ENCODE measurements at places on chromosomes 4 and X.
A peak's percentile ranks its signal among the peaks of the same experiment; 100 is the strongest.

DNA sequence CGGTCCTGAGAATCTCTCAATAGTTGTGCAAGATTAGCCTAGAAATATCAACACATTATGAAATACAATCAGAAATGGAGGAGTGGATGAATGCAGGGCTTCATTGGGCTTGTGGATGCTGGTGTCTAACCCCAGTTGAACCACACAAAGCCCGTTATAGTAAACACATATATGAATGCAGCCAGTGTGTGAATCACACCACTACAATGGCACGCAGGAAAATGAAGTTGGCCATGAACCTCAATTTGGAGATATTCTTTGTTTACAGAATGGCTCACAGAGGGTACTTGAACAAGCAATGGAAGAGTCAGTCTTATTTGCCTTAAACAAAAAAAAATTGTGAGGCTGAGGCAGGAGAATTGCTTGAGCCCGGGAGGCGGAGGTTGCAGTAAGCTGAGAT lies 57.8 kb downstream of the SOD3 start:
- DNase-seq = no peak

DNA sequence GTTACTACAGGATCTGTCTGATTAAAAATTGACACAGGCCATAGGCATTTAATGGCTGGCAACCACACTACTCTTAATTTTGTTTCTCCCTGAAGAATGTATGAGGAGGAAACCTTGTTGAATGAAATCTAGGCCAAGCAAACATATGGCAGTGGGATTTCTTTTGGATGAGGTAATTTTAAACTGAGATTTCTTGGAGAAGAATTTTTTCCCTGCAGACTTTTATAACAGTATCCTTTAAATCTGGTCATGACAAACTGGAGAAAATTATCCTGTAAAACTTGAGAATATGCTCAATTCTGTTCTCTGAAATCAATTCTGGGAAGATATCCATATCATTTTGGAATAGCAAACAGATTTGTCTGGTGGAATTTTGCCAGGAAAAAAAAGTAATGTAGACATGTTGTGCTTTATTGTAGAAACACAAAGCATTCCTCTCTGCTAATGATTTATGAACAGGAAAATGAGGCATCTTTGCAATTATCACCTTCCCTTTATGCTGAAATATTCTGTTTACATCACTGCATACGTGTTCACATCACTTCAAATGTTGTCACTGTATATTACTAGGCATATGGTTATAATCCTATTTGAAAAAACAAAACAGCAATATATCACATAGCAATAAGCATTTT lies 108.3 kb upstream of the ARSJ start:
- DNase-seq = peak; percentile 13

GRCh38 chr4:7815981-7816380 lies 123.7 kb downstream of the AFAP1 start:
- DNase-seq = no peak

- DNase-seq = no peak
These were observed 10.9 kb upstream of the DCTD start for GRCh38 chr4:182928061-182928460.

DNA sequence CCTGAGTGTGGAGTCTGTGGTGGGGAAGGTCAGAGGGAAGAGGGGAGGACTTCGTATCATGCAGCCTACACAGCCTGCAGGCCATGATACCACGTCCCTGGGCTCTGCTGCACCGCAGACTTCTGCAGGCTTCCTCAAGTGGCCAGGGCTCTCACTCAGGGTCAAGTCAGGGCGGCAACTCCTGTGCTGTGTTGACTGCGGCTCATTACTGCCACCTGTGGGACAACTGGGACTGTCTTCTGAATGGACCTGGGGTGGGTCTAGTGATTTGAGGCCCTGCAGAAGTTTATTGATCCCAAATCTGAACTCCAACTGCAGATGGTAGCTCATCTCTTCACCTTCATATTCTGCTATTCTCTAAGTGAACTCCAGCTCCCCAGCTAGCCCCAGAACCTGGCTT lies 167.1 kb downstream of the NSUN7 start:
- DNase-seq = no peak

DNA sequence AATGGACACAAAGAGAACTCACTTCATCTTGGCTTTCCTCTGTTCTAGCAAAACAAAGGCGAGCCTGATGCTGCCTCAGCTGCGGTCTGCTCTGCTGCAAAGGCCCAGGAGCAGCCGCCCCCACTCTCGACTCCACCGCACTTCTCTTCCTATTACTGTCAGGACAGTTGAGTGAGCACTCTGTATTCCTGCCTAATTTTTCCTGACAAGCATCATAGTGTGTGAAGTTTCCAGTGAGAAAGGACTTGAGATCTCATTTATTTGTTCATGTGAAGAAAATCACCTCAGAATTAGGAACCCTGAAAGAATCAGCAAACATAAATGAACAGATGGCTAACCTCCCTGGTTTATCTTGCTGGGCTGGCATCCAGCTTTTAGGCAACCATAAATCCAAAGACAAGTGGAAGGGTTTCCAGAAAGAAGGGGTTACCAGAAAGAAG lies 15.6 kb downstream of the SCARB2 start:
- DNase-seq = peak; percentile 86

DNA sequence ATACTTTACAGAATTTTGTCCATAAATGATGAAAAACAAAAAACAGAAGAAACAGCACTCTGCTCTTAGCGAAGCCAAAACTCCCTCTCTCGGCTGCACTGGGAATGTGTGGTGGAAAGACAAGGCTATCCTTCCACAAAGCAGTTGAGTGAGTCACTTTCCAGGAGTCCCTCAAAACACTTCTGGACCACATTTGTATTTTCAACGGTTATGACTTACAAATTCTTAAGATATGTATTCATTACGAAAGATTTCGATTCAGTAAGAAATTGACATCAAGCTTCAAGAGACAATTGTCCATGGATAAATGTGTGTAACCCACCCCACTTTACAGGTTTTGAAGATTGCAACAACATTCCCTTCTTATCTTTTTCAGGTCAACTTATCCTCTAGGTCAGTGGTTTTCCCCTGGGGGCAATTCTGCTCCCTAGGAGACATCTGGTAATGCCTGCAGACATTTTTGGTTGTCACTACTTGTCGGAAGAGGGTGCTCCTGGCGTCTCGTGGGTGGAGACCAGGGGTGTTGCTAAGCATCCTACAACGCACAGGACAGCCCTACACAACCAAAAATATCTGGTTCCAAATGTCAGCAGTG lies 66.7 kb upstream of the MTNR1A start:
- DNase-seq = no peak

DNA sequence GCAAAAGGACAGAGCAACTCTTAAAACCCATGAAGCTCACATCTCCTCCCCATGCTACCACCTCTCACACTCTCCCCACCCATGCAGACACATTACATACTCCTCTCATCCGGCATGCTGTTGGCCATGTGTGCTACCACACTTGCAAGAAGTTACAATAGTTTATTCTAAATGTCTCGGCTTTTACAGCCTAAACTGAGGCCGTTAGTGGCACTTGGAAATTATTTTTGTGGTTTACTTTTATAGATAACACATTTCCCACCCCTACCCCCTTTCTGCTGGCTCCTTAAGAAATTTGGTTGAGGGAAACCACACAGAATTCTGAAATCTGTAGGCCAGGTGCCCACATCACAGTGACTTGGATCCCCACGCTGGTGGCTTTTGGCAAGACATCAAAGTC lies 141.1 kb upstream of the HHIP start:
- DNase-seq = no peak

- DNase-seq = no peak
These were observed 69.3 kb upstream of the HELT start for GRCh38 chr4:184949020-184949419.
